ENCODE measurements at places on chromosomes 3 and 15.

DNA sequence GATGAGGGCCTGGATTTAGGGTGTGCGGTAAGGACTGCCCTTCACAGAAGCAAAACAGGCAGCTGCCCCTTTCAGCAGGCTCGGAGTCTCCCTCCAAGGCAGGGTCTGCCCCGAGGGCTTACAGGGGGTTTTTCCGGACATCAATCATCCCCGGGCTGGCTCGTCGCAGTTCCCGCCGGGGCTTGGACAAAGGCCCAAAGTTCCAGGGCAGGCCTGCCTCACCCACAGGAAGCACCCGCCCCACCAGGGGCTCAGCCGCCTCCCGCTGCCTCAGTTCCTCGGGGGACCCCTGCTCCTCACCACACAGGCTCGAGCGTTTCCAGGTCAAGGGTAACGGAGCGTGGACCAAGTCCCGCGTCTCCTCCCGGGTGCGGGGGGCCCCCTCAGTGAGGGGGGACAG is 27.0 kb downstream of the KIF7 start:
- DNase-seq = no peak

DNA sequence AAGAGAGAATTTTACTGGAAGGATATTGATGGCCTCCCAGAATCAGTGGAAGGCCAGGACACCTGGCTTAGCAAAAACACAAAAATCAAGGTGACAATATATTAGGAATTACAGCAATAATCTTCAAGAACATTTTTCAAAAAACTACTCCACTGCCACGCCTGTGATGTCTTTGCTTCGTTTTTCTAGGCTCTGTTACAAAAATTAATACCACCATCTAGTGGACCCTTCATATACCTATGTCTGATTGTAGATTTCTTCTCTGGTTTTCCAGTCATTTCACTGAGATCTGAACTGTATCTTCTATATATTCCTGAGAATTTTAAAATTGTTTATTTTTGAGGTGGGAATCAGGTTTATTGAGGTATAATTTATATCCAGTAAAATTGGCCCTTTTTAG is 5.6 kb upstream of the SLC33A1 start:
- no peak for DNase-seq

DNA sequence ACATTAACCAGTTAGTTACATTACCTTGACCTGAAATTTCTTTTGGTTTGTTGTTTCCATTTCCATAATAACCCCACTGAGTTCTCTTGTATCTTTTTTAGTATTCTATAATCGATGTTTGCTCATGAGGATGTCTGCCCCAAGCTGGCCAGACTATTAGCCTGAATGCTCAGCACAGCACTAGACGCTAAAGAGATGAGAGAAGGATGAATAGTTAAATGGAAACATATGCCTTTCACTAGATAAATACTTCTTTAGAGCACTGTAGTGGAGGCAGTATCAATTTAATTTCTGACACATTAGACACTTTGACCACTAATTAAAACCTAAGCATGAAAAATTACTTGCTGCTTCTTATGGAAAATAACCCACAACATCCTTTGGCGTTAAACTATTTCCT is 654.9 kb upstream of the KCNMB2 start:
- DNase-seq = no peak

DNA sequence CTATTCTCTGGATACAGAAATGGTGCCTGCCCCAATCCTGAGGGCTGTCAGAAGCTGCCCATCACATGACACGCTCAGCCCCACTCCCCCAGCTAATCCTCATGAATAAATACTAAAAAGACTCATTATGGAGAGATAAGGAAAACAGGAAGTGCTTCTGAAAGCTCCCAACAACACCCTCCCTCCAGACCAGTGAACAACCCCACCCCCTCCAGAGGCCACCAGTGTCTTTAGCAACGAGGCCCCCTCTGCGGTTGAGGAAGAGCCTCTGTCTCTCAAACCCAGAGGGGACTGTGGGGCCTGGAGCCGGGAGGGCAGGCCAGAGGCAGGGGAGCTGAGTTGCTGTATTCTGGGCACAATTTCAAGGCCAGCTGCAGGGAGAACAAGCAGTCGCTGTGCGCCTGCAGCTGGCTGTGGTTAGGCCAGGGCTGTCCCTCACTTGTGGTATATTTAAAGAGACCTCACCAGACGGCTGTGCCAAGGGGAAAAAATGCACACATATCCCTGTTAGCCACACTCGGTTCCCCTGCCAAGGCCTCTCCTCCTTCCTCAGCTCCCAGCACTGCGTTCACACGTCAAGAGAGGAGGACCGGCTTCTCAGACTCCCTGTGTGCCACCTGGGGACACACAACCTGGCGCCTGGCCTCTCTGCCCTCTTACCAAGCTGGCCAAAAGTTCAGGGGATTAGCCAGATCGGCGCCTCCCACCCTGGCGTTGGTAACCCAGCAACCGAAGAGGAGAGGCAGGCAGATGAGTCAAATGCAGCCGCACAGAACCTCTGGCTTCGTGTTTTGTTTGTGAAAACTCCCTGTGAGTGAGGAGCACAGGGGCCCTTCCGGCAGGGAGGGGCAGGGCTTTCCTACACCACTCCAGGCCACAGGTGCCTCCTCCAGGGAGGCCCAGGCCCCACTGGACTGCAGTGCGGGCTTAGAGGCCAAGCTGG is 101.2 kb upstream of the ETV5 start:
- no peak for DNase-seq

DNA sequence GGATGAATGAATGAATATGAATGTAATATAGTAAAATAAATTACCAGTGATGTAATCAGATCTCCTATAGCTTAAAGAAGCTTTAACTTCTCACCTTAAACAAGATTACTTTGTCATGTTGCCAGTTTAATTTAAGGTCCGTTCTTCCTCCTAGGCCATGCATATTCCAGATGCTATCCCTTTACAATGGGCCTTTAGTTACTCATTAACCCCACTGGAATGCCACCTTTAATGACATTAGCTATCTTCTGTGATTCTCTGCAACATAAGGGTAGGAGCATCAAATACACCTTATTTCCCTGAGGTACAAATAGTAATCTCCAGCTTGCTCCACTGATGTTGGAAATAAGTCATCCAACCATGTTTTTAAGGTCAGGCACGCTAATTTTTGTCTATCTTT is 63.0 kb upstream of the TIMP4 start:
- no peak for DNase-seq

- DNase-seq = no peak
Observed at GRCh38 chr3:153348457-153349107, 186.6 kb downstream of the RAP2B start.

GRCh38 chr15:74050127-74050526 is 32.2 kb downstream of the GOLGA6A start:
- no peak for DNase-seq

DNA sequence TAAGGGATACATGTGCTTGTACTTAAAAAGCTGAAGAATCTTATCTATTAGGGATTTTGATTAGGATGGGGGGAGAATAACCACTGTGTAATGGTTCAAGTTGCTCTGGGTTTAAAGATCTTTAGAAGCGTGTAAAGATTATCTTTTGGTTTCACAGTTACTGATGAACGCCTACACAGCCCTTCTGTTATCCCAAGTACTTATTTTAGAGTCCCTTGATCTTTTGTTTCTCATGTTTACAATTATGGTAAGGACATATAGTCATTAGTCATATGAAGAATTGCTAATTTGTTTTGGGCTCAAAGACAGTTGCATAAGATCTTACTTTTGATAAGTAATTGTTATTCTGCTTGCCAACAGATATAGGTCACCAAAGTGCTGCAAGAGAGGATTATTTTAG is 160.1 kb downstream of the PLCL2 start:
- no peak for DNase-seq

- DNase-seq = no peak
Observed at GRCh38 chr3:114364806-114365654, 71.2 kb downstream of the TIGIT start.

- DNase-seq = peak; percentile 89
Observed at GRCh38 chr3:138834596-138835396, at the start of gene PIK3CB. TSS of gene PIK3CB (minus strand) at chr3:138834928. CDS start at chr3:138759343, 75,585 bp downstream.

DNA sequence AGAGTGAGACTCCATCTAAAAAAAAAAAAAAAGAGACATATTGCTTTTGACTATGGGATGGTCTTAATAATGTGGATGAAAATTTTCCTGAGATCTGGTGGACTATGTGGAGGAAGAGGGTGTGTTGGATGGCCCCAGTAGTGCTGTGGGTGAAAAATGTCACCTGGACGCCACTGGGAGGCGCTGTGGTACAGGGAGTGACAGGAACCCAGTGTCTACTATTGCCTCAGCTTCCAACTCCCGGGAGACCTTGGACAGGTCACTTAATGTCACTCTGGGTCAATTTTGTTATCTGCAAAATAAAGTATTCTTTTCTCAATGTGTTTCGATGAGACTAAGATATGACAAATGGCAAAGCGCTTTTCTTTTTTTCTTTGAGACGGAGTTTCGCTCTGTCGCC is 27.7 kb upstream of the DCP1A start:
- DNase-seq = peak; percentile 70

DNA sequence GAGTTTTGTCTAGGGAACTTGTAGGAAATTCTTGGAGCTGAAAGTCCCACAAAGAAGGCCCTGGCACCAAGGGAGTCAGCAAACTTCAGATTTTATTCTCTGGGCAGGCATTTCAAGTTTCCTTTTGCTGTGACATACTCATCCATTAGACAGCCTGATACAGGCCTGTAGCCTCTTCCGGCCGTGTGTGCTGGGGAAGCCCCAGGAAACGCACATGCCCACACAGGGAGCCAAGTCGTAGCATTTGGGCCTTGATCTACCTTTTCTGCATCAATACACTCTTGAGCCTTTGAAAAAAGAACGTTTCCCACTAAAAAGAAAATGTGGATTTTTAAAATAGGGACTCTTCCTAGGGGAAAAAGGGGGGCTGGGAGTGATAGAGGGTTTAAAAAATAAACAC is 15.0 kb downstream of the TIGIT start:
- DNase-seq = no peak

GRCh38 chr3:126867863-126868200 is 115.1 kb upstream of the PLXNA1 start:
- DNase-seq = no peak

GRCh38 chr15:83082730-83083386 is 15.8 kb upstream of the BTBD1 start:
- DNase-seq = no peak

GRCh38 chr3:183161552-183162336 is 790 bp downstream of the LAMP3 start:
- peak; percentile 43 for DNase-seq

- no peak for DNase-seq
Observed at GRCh38 chr3:164417955-164418354, 660.3 kb downstream of the SI start.

GRCh38 chr15:63469984-63470383 is 34.4 kb upstream of the USP3 start:
- no peak for DNase-seq

GRCh38 chr3:58462829-58463180 is 29.1 kb upstream of the KCTD6 start:
- DNase-seq = no peak

- peak; percentile 9 for DNase-seq
Observed at GRCh38 chr3:169116056-169116693, 547.3 kb downstream of the MECOM start.

- DNase-seq = no peak
Observed at GRCh38 chr3:125017406-125017805, 38.4 kb downstream of the HEG1 start.

- DNase-seq = no peak
Observed at GRCh38 chr15:77905301-77905920, 172.1 kb downstream of the TBC1D2B start.

GRCh38 chr15:70036585-70037291 is 61.0 kb downstream of the TLE3 start:
- no peak for DNase-seq

GRCh38 chr15:69140306-69140705 is 20.1 kb upstream of the GLCE start:
- no peak for DNase-seq

GRCh38 chr3:169389211-169389924 is 274.1 kb downstream of the MECOM start:
- DNase-seq = peak; percentile 63

GRCh38 chr15:38768970-38769369 is 204.4 kb upstream of the RASGRP1 start:
- no peak for DNase-seq

DNA sequence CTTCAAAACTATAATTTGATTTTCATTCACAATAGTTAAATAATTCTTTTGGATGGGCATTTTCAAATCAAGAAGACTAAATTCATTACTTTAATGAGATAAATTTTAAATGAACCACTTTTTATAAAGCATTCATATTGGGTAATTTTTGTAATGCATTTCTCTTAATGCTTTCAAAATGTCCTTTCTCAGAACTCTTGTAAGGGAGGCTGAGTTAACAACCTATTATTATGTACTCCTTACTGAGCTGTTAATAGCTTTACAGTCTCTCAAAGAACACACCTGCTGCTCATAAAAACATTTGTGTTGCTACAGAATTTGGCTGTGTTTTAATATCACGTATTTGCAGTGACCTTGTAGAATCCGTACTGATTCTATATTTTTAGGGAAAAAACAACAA is 334.0 kb upstream of the ARL6 start:
- DNase-seq = no peak

- DNase-seq = no peak
Observed at GRCh38 chr15:68512052-68512451, 66.7 kb upstream of the CORO2B start.

DNA sequence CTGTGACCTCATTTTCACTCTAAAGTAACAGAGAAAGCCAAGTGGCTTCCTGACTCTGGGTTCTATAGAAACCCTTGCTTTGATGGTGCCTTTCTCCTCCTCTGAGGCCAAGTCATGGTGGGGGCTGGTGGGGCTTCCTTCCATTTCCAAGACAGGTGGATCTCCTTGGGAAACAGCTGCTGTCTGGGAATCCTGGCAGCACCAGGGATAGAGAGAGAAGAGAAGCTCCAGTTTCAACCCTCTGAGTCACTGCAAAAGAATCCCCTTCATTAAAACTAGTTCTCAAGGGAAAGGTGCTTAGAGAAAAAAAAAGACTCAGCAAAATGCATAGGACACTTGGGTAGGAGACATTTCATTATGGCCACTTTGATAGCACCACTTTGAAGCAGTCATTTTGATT is 614.4 kb downstream of the FHIT start:
- no peak for DNase-seq

DNA sequence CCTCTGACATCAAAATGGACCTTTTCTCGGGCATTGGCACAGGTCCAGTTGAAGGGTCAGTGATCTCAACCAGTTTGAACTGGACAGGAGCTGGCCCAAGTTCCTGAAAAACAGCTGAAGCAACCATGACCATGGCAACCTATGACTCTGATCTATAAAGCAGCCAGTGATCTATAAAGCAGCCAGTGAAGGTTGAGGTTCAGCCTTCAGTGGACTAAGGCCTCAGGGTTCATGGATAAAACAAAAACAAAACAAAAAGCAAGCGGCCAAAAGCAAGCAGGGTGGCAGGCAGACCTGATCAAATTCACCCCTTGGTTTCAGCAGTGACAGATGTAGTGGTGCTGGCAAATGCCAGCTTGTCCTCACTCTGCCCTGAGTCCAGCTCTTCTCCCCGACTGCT is 10.0 kb upstream of the CHRNB4 start:
- no peak for DNase-seq

- DNase-seq = no peak
Observed at GRCh38 chr15:81126892-81127291, 7.2 kb upstream of the CFAP161 start.

- DNase-seq = peak; percentile 31
Observed at GRCh38 chr3:37453393-37454389, 279.3 kb upstream of the LRRFIP2 start.

All from dermis microvascular lymphatic vessel endothelial cell (primary cell).